ENCODE measurements at places on chromosomes 11 and 22. TPM values are rescaled to one million over a fixed set of nuclear protein-coding genes. Genes with fewer than 3 reads are reported as not detected.

DNA sequence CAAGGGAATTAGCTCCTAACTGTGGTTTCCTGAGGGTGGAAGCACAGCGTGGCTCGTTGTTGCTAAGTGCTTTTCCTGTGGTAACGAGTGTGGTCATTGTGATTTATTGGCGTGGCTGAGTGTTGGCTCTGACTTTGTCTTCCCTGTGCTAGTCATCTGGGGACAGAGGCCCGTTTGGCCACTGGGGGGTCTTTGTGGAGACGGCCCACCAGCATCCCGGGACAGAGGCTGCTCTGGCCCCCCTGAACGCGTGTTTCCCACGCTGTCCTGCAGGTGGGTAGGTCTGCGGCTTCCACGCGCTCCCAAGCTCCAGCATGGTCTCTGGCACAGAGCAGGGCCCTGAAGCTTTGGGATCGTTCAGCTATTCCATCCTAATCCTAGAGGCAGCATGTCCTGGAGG, 1040.0 kb downstream of the TBC1D22A start:
- DNase-seq, result no peak

The OR8G5 gene
- not detected for total RNA-seq

DNA sequence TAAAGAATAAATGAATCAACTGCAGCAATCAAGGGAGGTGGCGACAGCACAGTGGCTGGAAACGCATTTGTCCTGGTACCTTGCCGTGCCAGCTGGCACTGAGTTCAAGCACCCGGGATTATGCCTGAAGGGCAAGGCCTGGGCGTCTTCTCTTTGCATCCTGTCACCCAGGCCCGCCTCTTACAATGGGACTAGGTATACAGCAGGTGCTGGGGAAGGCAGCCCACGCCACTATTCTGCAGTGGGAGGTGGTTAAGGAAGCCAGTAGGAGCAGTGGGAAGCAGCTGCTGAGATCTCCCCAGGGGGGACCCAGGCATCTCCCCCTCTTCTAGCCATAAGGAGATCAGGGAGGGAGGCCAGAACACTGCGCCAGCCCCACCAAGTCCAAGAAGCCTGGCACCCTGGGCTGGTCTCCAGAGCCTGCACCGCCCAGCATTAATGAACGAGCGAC, 15.3 kb upstream of the BAIAP2L2 start:
- no peak for DNase-seq

The ADAMTS8 gene
- 3.4 TPM for total RNA-seq

The PATE2 gene
- not detected for total RNA-seq

Data from posterior vena cava (tissue), 2 donors.